Activated T-cell treated with anti-CD3 and anti-CD28 coated beads, Interleukin-2, amount 50 U/mL, for 4 hours (primary cell): ENCODE measurements at places on chromosomes 4 and X.

GRCh38 chr4:105967058-105967658 lies 71.9 kb downstream of the NPNT start:
- DNase-seq, result no peak

DNA sequence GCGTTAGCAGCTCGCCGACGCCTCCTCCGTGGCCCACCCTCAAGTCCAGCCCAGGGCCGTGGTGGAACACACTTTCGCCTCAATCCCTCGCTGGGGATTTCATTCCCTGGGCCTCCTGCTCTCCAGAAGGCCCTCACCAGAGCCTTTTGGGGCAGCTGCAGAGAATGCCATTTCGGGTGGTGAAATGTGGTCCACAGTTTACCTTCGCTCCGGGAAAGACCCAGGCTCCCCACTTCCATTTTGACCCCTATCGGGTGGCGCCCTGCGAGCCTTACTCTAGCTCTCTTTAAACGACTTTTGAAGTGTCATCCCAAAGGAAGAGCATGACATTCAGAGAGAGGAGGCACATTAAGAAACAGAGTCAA lies 496 bp downstream of the SH2D1A start:
- no peak for DNase-seq

DNA sequence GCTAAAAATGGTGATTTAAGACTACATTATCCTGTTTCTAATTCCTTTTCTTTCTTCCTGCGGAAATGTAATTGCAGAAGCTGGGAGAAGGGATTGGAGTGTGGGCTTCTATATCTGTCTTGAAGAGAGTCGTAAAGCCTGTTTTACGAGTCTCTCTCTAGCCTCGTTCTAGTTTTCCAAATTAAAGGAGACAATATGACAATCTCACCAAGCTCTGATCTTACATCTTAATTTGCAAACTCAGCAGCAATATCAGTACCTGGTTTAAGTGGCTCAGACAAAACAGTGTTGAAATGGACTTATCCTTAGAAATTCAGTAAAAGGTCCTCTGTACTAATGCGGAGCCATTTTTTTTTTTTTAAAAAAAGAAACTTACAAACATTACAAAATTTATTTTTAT lies 349.5 kb upstream of the HAND2 start:
- no peak for DNase-seq

GRCh38 chrX:105273326-105273725 lies 52.8 kb upstream of the TEX13A start:
- DNase-seq, result no peak

- peak; percentile 16 for DNase-seq
These were observed 25.1 kb upstream of the CLDN34 start for GRCh38 chrX:9942086-9942485.

GRCh38 chr4:152719801-152720556 lies 40.2 kb upstream of the TMEM154 start:
- DNase-seq, result no peak

DNA sequence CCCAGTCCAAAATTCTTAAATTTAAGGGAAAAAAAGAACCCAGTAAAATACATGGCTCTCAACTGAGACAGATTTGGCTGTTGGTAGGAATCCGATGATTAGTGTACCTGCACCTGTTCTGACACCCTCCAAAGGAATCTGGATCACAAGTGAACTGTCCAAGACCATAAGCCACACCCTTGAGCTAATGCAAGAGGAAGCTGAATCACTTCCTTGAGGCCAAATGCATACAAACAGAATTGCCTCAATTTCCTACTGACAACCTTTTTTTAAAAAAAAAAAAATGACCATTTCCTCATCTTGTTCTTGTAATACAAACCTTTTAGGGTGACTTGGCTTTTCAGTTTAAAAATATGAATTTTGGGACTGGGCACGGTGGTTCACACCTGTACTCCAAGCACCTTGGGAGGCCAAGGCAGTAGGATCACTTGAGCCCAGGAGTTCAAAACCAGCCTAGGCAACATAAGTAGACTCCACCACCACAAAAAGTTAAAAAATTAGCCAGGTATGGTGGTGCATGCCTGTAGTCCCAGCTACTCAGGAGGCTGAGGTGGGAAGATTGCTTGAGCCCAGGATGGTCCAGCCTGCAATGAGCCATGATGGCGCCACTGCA lies 10.7 kb upstream of the FBXL5 start:
- no peak for DNase-seq

DNA sequence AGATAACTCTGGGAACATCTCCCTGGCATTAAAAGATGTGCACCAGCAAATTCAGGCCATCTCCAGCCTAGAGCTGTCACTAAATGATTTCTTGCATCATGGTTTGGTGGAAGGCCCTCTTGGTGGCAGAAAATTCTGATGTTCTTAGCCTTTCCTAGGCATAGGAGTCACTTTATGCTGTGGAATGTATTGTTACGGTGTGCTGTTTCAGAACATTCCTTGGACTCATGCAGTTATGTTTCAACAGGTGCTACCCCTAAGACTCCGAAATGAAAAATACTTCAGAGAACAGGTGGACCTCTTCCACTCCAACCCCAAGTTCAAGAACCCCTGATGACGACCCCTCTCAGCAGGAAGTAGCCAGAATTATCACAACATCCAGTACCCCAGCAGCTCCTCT lies 20.3 kb upstream of the PAPSS1 start:
- DNase-seq, result no peak
